ENCODE measurements at places on chromosomes 1 and 21.

GRCh38 chr1:6025269-6026094 lies 20.2 kb upstream of the KCNAB2 start:
- DNase-seq: no peak

DNA sequence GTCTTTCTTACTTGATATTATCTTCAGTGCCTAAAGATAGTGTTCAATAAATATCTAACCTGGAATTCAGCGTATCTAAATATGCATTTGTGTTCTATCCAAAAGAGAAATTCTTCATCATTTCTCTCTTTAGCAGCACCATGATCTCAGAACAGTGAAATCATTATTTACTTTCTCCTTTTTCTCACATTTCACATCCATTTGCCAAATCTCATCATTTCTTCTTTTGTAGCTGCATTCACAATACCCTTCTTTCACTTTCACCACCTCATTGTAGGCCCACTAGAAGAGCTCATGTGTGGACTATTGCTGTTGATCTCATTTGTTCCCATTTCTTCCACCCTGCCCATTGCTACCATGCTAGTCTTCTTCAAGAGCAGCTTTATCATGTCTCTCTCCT lies 178.0 kb downstream of the PHTF1 start:
- no peak for DNase-seq

DNA sequence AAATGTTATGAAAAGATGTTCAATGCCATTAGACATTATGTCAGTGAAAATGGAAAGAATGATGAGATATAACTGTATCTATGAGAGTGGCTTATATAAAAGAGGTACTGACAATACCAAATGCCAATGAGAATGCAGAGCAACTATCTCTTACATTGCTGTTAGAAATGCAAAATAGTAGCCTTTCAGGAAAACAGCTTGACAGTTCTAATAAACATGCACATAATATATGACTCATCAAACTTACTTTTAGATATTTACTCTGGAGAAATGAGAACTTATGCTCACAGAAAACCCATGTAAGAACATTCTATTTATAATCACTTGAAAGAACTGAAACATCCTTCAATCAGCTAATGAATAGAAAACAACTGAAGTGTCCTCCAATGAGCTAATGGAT lies 996.7 kb upstream of the ADGRL4 start:
- no peak for DNase-seq

DNA sequence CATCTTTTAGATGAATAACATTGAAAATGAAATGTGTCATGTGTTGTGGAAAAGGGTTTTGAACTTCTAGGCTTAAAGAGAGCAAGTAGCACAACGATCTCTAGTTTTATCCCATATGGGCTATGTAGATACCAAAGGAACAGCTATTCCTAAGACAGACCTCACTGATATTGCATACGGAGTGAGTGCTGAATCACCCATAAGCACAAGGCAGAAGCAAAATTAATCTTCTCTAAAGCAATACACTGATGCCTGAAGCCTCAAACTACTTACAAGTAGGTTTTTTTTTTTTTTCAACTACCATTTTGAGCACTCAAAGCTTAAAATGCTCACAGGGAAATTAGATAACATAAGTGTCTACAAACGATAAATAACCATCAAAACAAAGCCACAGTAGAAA lies 5.0 kb upstream of the KMO start:
- no peak for DNase-seq

DNA sequence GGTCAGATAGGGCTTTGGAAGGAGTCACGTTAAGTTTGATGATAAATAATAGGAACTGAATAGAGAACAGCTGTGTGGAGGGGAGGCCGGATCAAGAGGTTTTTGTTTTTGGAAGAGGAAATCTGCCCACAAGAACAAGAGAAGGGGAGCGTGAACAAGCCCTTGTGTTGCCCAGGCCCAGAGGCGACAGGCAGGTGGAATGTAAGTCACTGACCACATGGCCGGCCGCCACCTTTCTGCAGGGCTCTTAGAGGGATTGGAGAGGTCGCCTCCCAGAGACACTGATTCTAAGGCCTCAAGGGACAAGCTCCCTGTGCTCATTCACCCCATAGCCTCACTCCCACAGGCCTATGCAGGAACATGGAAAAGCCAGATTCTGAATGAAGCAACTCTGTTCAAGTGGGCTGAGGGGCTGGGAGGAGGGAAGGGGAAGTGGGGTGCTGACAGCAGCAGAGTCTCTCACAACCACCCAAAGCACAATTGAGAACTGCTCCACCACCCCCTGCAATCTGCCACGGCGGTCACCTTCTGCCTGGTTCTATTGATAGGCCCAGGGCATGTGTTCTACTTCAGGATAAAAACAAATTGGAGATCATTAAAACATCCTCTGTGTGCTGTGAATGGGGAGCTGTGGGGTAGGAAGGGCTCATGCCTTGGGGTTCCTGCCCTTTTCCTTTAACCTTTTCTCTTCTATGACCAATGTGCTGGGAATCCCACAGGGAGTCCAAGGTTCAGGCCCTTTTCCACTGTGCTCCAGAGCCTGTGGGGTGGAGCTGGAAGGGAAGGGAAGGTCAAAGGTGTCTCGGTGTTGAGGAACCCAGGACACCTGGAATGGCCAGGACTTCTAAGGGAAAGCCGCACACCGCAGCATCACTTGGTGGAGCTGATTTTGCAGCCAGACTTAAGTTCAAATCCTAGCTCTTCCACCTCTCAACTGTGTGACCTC lies 63.3 kb upstream of the PARP1 start:
- DNase-seq: no peak

GRCh38 chr1:28370239-28371009 lies 884 bp downstream of the PHACTR4 start:
- peak; percentile 62 for DNase-seq

- DNase-seq: no peak
Measured at GRCh38 chr21:26795866-26796329, 49.3 kb downstream of the ADAMTS1 start.

- DNase-seq: no peak
Measured at GRCh38 chr1:64967381-64967780, 1.0 kb upstream of the JAK1 start.

DNA sequence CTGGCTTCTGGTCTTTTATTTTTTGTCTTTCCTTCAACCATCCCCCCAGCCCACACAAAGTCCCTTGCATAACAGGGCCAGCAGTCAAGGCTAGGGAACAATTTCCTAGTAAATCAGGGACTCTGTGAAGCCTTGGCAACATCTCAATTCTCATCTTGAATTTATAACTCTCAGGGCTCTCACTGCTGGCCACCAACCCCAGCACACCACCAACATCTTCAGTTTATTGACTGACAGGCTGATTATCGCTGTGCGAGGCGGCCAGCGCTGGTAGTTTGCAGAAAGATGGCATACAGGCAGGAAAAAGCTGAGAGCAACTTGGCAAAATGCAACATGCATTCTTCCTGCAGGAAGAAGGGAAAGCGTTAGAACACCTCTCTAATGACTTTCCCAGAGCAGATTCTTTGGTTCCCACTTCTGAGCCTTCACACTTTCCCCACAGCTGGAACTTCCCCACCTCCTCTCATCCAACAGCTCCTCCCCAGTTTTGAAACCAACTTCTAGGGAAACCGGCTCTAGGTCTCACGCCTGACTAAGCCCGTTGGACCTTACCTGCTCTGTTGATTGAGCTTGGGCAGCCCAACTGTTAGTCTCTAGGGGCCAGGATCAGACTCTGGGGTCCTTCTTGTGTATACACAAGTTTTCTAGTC lies 26.3 kb upstream of the CSF1 start:
- DNase-seq: no peak

- no peak for DNase-seq
Measured at GRCh38 chr1:24202987-24203386, 15.9 kb upstream of the IFNLR1 start.

DNA sequence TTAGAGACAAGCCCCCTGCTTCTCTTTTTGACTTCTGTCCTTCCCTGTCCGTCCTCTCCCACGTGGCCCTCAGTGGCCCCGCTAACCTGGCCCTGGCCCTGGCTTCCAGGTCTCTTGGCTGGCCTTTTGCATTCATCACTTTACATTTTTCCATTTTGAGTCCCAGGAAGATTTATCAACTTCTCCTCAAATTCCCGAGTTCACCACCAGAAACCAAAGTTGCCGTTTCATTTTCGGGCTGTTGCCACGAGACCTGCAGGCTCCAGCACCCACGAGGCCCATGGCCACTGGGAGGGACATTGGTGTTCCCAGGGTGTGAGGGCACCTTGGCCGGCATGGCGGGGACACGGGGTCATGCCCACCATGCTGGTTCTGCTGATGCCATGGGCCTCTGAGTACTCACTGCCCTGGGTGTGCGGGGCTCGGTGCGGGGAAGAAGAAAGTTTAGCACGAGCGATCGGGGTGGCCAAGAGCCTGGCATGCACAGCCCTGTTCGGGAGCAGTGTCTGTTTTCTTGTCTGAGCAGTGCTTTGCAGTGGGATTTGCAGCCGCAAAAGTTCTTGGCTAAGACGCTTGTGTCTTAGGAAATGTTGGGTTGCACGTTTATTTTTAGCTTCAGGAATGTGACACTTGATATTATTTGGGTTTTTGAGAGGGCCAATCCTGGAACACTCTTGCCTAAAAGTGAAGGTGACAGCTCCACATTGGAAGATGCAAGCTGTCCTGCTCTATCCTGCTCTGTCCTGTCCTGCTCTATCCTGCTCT lies 40.4 kb upstream of the ADARB1 start:
- DNase-seq: no peak

DNA sequence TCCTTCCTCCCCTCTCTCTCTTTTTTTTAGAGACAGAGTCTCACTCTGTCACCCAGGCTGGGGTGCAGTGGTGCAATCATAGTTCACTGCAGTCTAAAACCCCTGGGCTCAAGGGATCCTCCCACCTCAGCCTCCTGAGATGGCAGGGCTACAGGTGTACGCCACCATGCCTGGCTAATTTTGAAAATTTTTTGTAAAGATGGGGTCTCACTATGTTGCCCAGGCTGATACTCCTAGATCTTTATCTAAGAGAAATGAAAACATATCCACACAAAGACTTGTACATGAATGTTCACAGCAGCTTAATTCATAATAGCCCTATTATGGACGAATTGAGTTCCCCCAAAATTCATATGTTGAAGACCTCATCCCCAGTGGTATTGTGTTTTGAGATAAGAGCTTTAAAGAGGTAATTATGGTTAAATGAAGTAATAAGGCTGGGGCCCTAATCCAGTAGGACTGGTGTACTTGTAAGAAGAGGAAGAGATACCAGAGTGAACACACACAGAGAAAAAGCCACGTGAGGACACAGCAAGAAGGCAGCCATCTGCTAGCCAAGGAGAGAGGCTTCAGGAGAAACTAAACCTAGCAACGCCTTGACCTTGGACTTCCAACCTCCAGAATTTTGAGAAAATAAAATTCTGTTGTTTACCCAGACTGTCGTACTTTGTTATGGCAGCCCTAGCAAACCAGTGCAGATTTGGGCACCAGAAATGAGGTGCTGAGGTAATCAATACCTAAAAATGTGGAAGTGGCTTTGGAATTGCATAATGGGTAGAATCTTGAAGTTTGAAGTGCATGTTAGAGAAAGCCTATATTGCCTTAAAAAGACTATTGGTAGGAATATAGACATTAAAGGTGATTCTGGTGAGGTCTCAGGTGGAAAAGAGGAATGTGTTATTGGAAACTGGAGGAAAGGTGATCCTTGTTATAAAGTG lies 13.2 kb downstream of the IFNLR1 start:
- DNase-seq: no peak

DNA sequence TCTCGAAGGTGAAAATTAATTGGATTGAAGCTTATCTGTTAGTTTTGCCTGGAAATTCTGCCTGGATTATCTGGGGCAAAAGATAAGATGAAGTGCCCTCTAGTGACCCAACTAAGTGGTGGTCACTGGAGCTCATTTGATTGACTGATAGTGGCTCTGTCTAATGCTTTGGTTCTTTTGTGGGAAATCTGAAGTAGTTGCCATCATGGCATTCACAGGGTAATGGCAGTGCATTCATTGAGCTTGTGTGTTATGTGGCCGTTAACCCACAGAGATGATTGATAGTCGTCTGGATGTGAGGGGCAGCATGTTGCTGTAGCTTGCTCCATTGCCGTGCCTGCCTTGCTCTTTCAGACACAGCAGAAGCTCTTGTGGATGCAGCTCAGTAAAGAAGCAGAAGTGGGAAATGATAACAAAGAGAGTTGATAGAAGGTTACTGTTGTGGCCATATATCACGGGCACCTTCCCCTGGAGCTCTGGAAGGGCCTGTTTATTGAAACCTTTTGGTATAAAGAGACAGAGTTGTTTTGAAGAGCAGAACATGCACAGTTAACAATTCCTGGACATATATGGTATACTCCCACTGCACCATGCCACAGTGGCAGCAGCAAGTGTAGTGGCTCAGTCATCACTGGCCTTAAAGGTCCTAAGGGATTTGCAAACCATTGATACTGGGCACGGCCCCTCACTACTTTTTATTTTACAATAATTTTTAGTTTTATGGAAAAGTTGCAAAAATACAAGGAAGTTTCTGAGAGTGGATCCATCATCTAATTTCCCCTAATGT lies 42.0 kb downstream of the CXADR start:
- peak; percentile 67 for DNase-seq

- peak; percentile 68 for DNase-seq
Measured at GRCh38 chr21:36511484-36512220, 31.7 kb upstream of the CLDN14 start.

DNA sequence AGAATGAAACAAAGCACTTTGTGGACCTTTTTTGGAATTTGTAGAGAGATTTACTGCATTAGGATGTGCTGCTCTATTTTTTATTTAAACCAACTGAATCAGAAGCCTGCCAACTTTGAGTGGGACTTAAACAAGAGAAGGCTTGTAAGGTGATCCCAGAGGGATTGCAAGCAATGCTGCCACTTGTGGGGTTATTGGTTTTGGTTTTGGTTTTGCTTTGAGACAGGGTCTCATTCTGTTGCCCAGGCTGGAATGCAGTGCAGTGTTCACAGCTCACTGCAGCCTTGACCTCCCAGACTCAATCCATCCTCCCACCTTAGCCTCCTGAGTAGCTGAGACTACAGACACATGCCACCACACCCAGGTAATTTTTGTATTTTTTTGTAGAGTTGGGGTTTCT lies 32.2 kb upstream of the GNG5 start:
- no peak for DNase-seq

DNA sequence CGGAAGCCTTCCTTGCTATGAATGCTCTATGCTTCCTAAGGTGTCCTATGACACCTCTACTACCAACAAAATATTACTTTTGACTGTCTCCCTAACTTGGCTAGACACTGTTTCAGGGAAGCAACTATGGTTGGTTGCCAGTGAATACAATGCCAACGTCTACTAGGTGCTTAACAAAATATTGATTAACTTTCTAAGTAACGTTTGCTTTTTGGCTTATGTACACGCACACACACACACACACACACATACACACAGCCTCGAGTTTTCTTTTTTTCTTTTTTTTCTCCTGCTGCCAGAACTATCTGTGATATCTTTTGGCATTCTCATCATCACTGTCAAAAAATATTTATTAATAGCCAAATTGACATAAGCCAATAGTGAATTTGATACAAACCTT lies 864.0 kb downstream of the PLA2G4A start:
- DNase-seq: no peak

- DNase-seq: no peak
Measured at GRCh38 chr1:234503193-234504050, 24.4 kb upstream of the TARBP1 start.

DNA sequence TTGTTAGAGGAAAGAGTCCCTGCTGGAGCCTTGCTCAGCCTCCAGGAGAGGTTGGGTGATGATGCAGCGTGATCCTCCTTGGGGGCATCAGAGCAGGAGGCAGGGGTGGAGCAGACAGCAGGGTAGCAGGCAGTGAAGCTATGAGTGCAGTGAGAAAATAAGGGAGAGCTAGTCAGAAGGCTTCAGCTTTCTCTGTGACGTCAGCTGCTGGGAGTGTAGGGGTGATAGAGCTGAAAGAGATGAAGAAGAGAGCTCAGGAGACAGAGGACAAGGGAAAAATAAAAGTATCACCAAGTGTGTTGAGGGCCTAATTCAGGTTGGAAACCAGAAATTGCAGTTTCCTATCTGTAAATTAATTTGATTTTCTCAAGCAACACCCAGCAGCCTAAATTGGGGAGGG lies 2.2 kb upstream of the ADAM30 start:
- no peak for DNase-seq
